ENCODE measurements at places on chromosomes 11 and 22. TPM values are rescaled to one million over a fixed set of nuclear protein-coding genes. Genes with fewer than 3 reads are reported as not detected.

SIK2 gene
- total RNA-seq: 26.1 TPM

OR10AG1 gene
- total RNA-seq: not detected

CHST1 gene
- 3.3 TPM for total RNA-seq

CCDC117 gene
- total RNA-seq: 12.0 TPM

CD3E gene
- 1.3 TPM for total RNA-seq

RIMBP3C gene
- total RNA-seq: 0.14 TPM

SLC29A2 gene
- total RNA-seq: 2.0 TPM

PLAAT2 gene
- total RNA-seq: not detected

GPR83 gene
- total RNA-seq: 0.05 TPM

CCDC134 gene
- total RNA-seq: 5.7 TPM

FOLR2 gene
- 16.2 TPM for total RNA-seq

RPS6KB2 gene
- total RNA-seq: 28.9 TPM

OR8A1 gene
- not detected for total RNA-seq

IRAG1 gene
- total RNA-seq: 366 TPM

- no peak for DNase-seq
Measured at GRCh38 chr11:33980897-33981296, 70.6 kb upstream of the CAPRIN1 start.

- no peak for DNase-seq
Measured at GRCh38 chr11:128492461-128492860, 94.9 kb downstream of the ETS1 start.

GRCh38 chr11:123060277-123061000 lies 1.5 kb downstream of the HSPA8 start:
- no peak for DNase-seq

GRCh38 chr11:84097186-84097585 lies 811.0 kb upstream of the CCDC90B start:
- DNase-seq: no peak

DNA sequence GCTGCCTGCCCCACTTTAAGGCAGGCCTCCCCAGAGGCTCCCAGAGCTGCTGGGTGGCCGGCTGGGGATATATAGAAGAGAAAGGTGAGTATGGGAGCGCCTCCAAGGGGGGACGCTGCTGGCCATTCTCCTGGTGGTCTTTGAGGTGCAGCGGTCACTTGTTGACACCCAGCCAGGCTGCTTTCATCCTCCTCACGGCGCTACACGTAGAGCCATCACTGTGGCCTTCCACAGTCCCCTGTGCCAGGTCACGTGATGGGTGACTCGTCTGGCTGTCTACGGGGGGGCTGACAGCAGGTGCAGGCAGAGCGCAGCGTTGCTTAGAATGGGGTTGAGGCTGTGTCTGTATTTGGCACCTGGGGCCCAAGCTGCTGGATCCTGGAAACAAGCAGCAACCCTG lies 1.9 kb downstream of the ACR start:
- peak; percentile 54 for DNase-seq

DNA sequence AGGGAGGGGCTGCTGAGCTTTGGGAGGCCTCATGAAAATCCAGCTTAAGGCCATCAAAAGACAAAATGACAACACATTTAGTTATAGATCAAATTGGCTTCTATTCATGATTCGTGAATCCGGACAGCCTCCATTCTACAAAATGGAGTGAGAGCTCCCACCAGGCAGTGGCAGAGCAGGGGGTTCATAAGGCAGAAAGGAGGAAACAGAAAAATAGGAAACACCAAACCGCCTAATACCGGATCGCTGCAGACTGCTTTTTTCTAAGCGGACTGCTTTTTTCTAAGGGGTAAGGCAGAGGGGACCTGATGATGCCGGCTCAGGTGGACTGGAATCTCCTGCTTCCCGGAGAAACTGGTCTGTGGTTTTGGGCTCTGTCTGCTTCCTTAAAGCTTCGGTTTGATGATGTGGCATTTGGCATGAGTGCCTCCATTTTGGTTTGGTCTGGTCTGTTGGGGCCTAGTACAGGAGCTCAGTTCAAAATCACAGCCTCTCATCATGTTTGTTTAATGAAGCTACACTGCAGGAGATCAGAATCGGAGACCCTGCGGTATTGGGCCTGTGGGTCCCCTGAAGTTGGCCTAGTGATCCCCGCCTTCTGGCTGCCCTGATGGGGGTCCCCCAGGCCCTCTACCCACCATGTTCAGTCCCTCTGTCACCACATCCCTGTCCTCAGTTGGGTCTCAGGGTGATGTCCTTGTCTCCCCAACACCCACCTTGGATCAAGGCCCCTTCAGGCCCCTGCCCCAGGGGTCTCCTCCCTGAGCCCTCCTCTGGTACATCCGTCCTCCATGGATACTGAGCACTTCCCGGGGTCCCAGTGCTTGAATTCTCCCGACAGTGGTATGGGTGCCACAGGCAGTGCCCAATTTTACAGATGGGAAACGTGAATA lies 1.2 kb downstream of the ALDH3B1 start:
- no peak for DNase-seq

GRCh38 chr22:41846268-41846987 lies 13.5 kb downstream of the SREBF2 start:
- no peak for DNase-seq

DNA sequence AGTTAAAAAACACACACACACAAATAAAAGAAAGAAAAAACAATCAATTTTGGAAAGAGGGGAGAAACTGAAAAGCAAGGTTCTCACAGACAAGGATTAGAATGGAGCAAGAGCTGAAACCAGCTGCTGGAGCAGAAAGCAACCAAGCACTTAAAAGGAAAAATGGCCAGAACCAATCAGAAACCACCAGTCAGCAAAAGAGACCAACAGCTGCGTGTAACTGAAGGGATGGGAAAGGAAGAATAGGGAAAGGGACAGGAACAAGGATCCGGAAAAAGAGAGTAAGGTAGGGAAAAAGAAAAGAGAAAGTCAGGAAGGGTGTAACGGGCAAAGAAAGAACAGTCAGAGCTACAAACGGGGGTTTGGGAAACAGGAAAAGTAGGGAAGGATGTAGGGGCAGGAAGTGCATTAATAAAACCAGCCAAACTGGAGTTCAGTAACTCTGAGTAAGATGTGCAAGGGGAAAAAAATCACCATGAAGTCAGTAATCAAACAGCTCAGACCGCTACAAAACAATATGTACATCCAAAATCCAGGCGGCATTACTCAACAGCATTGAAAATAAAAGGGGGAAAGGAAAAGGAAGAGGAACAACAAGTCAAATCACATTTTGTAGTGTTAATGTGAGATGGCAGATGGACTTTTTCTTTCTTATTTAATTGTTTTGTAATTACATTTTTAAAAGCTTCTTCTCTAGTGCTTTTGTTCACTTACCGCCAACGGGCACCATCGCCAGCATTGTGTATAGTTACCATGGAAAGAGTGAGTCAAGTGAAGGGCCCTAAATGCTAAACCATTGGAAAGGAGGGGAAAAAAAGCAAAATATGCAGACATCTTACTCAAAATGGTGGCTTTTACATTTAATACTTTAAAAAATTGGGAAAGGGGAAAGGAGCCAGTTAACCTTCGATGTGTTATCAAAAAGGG lies 49.2 kb downstream of the APOL5 start:
- no peak for DNase-seq

DNA sequence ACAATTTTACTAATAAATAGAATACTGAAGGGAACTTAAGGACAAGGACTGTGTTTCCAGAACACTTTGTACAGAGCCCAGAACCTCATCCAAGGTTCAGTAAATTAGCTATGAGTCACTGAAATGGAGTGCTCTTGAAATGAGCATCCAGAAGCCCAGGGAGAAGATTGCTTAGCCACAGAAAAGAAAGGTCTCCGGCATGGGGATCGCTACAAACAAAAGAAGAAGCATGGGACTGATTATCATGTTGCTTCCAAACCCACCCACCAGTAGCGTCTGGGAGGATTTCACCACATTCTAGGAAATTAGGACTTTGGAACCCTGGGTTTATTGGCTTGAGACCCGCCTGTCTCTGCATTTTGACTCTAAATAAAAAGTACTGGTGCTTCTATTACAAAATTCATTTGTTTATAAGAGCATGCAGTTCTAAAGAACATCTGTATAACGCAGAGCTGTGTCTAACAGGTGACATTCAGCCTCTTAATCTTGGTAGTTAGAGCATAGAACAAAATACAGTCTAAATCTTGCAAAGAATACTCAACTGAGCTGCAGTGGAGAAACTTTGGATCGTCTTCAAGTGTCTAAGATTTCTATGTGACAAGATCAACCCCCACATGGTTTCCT lies 35.9 kb upstream of the SESN3 start:
- DNase-seq: no peak

GRCh38 chr11:84564867-84565184 lies 1062.3 kb downstream of the DLG2 start:
- DNase-seq: no peak

- DNase-seq: no peak
Measured at GRCh38 chr11:18731949-18732821, 6.2 kb upstream of the IGSF22 start.

DNA sequence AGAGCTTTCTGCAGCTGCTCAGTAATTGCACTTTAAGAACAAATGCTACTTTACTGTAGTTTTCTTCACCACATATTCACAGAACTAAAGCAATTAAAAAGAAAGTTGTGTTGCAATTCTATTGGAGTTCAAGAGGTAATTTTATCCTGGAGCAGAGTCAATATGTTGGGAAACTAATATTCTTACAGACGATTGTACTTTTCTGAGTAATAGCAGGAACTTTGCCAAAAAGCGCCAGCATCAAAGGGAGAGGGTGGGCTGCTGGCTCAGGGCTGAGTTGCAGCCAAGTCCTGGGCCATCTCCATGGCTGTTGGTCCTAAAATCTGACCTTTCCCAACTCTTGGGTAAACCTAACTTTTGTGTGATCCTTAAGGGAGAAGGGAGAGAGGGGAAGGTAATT lies 73.6 kb upstream of the MYO18B start:
- DNase-seq: no peak

DNA sequence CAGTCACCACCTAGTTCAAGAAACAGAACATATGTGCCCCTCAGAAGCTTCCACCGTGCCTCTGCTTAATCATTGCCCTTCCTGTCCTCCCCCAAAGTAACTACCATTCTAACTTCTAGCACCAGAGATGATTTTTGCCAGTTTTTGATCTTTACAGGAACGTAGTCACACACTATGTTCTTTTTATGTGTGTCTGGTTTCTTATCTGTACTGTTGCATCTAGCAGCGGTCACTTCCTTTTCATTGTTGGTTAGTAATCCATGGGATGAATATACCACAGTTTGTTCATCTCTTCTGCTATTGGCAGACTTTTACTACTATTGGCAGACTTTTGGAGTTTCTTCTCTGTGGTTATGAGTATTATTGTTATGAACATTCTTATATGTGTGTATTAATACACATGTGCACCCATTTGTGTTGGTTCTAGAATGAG lies 34.6 kb downstream of the SPECC1L start:
- no peak for DNase-seq

- DNase-seq: no peak
Measured at GRCh38 chr11:117950993-117951961, 22.1 kb upstream of the TMPRSS13 start.

DNA sequence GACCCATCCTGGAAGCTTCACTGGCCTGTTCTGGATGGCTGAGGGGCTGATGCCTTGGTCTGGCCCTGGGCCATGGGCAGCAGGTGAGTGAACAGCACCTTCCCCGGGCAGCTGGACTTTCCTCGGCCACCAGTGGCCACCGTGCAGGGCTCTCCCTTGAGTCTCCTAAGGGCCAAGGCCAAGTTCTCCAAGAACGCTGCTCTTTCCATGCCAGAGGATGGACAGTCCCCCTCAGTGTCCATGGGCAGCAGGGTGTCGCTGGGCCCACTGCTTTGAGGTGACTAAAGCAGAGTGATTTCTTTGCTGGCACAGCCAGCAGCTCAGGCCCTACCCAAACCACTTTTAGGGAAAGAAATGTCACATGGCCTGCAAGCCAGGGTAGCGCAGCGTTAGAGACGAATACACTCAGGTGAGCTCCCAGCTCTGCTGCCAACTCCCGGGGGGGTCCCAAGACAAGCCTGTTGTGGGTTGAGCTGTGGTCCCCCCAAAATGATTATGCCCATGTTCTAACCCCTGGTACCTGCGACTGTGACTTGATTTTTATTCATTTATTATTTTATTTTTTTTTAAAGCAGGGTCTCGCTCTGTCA lies 3.3 kb upstream of the CARS1 start:
- DNase-seq: peak; percentile 58

DNA sequence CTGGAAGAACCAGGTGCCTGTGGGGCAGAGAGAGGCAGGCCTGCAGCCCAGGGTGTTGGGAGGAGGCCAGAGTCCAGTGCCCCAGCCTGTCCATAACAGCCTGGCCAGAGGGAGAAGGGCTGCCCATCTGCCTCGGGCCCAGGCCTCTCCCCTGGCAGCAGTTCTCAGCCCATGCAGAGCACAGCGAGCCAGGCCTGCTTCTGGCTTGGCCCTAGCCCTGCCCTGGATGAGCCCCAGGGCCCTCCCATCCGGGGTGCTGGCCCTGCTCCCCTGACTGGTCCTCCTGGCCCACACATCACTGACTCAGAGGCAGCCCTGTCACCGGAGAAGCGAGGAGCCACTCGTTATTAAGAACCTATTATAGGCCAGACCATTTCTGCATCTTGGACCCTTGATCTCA lies 19.7 kb upstream of the MYRF start:
- no peak for DNase-seq

GRCh38 chr22:41656556-41656955 lies 32.1 kb downstream of the SNU13 start:
- no peak for DNase-seq

- no peak for DNase-seq
Measured at GRCh38 chr22:29093501-29094300, 20.9 kb downstream of the KREMEN1 start.

DNA sequence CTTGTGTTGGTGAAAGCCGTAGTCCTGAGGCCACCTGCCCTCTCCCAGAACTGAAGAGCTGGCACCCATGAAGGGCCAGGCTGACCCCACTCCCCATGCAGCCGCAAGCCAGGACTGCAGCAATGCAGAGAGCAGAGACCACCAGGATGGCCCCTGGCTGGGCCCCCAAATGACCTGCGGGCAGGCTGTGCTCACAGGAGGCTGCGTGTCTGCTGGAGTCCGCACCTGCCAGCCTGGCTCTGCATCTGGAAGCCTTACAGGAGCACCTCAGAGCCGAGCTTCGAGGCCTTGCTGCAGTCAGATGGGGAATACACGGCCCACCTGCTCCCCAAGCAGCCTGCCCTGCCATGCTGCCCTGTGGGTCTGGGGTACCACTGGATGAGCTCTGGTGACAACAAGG lies 1336.8 kb downstream of the TBC1D22A start:
- DNase-seq: no peak

DNA sequence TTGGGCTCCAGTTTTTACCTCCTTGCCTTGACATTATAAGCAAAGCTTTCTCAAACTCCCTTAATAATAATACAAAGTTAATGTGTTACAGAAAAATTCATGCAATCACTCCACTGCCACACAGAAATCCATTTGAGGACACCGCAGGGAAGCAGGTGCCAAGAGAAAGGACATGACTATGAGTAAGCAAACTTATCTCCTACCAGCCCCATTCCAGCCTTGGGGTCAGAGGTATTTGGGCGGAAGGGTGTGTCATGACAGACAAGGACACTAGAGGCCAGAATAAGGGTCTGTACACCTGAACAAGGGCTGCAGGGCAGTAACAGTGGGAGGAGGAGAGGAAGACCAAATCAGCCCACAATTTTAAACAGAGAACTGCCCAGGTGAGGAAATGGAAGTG lies 5.9 kb downstream of the GNG3 start:
- DNase-seq: no peak

- peak; percentile 98 for DNase-seq
Measured at GRCh38 chr11:67583247-67584204, at the start of gene GSTP1. Gene GSTP1 (plus strand): TSS chr11:67583812. CDS start chr11:67583844, 32 bp downstream.

GRCh38 chr11:3095712-3096361 lies 38.6 kb upstream of the CARS1 start:
- no peak for DNase-seq

- DNase-seq: no peak
Measured at GRCh38 chr11:133618544-133618943, 86.2 kb upstream of the OPCML start.

- no peak for DNase-seq
Measured at GRCh38 chr11:30468881-30469280, 117.3 kb downstream of the MPPED2 start.

All from posterior vena cava (tissue), 2 donors.